ENCODE measurements at places on chromosomes 2 and 18. TPM values are rescaled to one million over a fixed set of nuclear protein-coding genes. Genes with fewer than 3 reads are reported as not detected.
A peak's percentile ranks its signal among the peaks of the same experiment; 100 is the strongest.

The FABP1 gene
- total RNA-seq = not detected

DNA sequence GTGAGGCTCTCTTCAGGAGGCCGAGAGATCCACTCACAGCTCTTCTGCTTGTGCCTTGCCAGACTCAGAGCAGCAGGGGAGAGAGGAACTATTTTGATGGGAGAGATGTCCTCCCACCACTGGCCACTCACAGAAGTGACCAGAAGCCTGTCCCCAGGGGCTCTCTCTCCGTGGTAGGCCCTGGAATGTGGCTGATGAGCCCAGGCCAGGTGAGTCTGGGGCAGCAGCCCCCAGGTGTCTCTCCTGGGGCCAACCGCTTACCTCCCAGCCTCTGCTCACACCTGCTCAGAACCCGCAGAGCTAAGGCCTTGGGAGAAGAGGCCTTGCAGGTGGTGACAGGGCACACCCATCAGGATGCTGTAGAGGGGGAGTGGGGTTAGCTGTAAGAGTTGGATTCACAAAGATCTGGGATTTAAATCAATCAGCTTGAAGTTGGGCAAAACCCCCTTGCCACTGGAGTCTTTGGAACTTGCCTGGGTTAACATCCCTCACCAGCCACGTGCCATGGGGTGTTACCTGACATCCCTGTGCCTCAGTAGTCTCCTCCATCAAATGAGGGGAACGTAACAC, 29.1 kb upstream of the ASB18 start:
- no peak overlapping the region for H3K27ac ChIP-seq
- no peaks in the 10 kb centered on the region for H3K4me1 ChIP-seq
- no peaks in the 10 kb centered on the region for H3K27me3 ChIP-seq
- no peak for DNase-seq
- no peak overlapping the region for H3K4me3 ChIP-seq

DNA sequence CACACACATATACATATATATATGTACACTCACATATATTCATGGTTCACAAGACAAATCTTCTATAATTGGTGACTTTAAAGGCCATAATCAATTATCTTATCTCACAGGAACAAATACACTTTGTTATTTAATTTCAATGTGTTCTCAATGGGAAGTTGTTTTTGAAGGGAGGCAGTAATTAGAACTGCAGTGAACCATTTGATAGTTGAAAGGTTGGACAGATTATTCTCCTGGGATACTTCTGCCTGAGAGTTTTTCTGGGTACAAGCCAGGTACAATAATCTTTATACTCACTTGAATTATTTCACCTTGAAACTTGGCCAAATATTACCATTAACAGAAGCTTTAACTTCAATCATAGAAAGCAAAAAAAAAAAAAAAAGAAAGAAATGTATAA, 546.6 kb upstream of the LRRTM4 start:
- no peaks in the 10 kb centered on the region for H3K27me3 ChIP-seq
- no peak overlapping the region for H3K27ac ChIP-seq
- no peaks in the 10 kb centered on the region for H3K4me1 ChIP-seq
- DNase-seq = no peak

- DNase-seq = peak; percentile 82
- H3K27me3 ChIP-seq = no peaks in the 10 kb centered on the region
- H3K36me3 ChIP-seq = no peaks in the 10 kb centered on the region
- H3K27ac ChIP-seq = no peak overlapping the region
- H3K4me3 ChIP-seq = no peak overlapping the region
These were observed 99.6 kb upstream of the CTAGE1 start for GRCh38 chr18:22517356-22517755.

The TGFA gene
- not detected for total RNA-seq

DNA sequence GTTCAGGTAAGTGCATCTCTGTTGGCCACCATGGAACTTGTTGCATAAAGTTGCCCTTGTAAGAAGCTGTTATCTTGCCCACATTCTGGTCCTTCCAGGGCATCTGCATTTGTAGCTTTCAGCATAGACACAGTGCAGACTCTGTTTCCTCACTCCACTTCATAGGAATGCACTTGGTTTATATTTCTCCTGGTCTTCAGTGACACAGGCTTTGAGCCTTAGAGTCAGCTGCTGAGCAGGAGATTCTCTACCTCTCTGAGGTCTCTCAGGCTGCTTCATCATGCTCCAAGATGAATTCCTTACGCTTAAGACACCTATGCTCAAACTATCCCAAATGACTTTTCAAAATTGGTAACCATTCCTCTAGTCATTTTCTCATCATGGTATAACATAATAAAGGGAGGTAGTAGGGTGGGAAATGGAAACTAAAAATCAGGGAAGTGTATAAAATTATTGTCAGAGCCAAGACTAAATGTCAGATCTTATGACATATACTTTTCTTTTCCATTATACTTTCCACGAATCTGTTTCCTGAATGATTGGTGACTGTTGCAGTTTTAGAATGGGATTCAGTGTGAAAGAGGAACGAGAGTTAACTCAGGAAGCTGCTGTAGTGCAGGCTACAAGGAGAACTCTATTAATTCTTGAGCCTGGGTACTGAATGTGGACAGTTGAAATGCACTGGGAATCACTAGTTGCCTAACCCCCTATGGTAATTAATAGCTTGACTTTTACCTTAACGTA, 72.0 kb downstream of the GALNT1 start:
- no peak for DNase-seq
- no peak overlapping the region for H3K4me3 ChIP-seq
- H3K4me1 ChIP-seq = no peaks in the 10 kb centered on the region
- no peaks in the 10 kb centered on the region for H3K36me3 ChIP-seq
- H3K27ac ChIP-seq = no peak overlapping the region

- no peaks in the 10 kb centered on the region for H3K4me1 ChIP-seq
- no peak for DNase-seq
- no peaks in the 10 kb centered on the region for H3K36me3 ChIP-seq
- no peaks in the 10 kb centered on the region for H3K27me3 ChIP-seq
- H3K27ac ChIP-seq = no peak overlapping the region
These were observed 147.1 kb upstream of the SH3BP4 start for GRCh38 chr2:234804704-234805103.
